ENCODE measurements at places on chromosomes 2 and 18.

DNA sequence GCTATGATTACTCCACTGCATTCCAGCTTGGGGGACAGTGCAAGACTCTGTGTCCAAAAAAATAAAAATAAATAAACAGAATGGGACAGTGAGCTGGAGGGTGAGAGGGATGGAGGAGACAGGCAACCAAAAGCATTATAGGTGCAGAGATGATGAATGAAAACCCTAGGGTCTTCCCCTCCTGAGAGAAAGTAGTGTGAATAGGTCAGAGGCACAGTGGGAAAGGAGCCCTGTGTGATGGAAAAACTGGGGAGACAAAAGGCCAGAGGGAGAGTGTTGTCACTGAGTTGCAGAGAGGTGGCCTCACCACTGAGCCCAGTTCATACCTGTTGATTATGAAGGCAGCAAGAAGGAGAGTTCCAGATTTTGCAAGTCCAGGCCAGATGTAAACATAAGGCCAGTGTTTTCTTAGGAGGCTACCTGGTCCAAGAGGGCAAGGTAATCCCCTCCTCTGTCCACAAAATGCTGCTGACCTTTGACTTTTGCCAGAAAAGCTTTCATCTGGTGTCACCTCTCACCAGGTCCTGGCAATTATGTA is 17.6 kb upstream of the AGFG1 start:
- no peak for DNase-seq

DNA sequence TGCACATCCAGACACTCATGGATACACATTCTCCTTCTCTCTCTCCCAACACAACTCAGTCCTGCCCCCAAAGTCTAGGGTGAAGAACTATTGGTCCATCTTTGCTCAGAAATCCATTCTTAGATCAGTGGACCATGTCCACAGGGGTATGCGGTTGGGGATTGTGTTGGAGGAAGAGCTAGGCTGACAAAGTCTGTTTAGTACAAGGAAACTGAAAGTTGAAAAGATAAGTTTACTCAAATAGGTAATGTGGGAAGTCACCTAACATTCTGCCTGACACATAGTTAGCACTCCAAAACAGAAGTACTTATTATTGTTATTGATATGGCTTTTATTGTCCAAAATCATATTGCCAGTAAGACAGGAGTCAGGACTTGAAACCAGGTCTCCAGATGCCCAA is 55.9 kb downstream of the ALK start:
- DNase-seq, result no peak

DNA sequence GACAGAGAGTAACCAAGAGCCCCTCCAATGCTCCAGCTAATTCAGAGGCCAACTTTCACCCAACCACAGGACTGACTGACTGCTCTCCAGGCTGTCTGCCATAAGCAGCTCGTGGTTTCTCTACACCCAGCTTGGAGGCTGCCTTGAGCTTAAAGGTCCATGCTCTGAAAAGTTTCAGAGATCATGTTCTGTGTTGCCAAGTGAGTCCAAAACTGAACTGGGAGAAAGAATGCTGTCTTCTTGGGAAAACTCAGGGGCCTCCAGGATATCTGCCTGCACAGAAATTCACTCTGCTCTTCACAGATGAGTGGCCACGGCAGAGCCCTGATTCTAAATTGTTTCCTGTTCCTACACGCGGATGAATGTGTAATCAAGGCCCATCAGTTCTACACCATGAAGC is 51.1 kb downstream of the LPIN2 start:
- DNase-seq, result no peak

DNA sequence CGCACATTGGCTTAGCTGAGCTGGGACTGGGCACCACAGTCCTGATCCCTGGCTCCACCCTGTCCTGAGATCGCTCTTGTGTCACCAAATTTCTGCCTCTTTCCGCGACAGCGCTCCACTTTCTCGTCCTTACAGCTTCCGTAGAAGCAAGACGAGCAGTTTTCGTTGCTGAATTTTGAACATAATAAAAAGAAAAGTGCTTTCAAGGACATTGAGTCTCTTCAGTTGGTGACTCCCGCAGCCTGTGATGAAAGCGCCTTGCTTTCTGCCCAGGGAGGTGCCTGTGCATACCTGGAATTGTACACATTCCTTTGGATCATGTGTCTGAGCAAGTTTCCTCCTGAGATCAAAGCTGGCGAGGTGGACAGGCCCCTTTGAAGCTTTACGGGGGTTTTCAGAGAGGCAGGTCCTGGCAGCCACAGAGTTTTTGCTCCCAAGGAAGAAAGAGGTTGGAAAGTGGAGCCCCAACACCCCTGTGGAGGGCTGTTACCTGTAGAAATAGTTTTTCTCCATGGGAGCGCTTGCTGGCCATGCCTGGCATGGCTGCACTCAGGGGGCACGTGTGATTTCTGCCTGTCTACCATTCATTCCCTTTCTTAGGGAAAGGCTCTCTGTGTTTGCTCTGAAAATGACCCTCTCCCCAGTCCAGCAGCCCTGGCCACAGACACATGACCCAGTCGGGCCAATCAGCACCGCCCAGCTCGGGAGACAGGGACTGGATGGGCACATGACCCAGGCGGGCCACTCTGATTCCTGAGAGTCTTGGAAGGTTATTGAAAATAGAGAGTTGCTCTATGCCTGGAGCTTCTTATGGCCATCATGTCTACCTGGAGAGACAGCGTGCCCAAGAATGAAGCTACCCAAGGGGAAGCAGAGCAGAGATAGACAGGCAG is 115.6 kb upstream of the OTOS start:
- DNase-seq, result no peak

GRCh38 chr2:205714058-205714776 is 31.9 kb downstream of the NRP2 start:
- DNase-seq, result no peak

DNA sequence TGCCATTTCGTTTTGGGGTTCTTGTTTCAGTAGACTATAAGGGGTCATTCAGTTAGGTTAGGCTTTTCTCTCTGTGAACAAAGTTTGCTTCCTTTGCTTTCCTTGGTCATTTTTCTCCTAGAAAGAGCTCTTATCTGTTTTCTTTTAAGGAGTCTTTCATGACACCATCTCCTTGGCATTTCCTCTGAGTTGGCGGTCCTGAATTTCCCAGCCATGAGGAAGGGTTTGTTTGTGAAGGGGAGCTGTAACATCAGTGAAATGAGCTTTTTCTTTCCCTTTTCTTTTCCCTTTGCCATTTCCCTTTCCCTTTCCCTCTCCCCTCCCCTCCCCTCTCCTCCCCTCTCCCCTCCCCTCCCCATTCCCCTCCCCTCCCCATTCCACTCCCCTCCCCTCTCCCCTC is 61.7 kb downstream of the MAP4K4 start:
- no peak for DNase-seq

DNA sequence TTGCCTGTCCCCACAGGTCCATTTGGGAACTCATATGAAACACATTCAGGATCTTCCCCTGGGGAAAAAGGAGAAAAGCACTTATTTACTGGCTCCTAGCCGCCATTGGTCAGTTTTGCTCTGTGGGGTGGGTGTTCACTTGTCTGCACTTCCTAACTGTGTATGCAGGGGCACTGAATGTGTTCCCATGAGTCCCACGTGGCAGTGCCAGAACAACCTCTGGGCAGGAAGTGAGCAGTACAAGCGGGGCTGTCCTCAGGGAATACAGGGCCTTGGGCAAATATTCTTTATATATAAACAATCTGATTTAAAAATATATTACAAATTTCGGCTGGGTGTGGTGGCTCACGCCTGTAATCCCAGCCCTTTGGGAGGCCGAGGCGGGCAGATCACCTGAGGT is 21.8 kb upstream of the CTIF start:
- no peak for DNase-seq

DNA sequence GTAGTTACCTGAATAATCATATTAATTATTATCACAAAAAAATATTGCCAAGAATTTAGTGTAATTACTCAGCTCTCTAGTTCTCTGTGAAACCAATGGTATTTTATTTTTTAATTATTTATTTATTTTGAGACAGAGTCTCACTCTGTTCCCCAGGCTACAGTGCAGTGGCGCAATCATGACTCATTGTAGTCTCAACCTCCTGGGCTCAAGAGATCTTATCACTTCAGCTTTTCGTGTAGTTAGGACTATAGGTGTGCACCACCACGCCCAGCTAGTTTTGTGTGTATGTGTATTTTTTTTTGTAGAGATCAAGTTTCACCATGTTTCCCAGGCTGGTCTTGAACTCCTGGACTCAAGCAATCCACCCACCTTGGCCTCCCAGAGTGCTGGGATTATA is 440.4 kb upstream of the CDH20 start:
- DNase-seq, result no peak
